ENCODE measurements at places on chromosomes 5 and 9.

DNA sequence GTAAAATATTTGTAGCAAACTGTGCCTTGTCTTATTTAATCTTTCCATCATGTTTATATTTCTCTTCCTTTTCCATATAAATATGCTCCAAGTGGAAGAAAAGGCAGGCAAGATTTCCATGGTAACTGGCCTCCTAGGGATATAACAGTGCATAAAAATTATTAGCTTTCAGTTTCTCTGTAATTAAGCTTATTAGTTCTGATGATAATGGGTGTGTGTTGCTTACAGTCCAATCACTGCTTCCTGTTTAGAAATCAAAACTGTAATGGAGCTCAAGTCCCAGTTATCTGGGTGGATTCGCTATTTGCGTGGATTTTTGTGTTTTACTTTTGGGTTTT lies 213.0 kb downstream of the PJA2 start:
- DNase-seq, result no peak

- no peak for DNase-seq
These were observed 3.1 kb downstream of the CXXC5 start for GRCh38 chr5:139651043-139651834.

DNA sequence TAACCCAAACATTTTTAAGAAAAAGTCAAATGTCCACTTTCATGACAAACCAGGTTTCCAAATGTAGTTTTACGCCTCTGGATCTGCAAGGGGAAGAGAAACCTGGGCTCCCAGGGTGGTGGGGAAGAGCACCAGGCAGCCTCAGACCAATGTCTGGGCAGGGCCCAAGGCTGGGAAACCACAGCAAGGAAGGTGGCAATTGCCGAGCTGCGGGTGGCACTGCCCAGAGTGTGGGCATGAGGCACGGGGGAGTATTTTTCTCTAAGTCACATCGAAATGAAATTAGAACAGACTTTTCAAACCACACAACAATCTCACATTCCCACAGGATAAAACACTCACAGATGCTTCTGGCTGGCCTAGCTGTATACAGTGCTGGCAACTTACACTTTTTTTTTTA lies 32.6 kb upstream of the RASGEF1C start:
- no peak for DNase-seq

DNA sequence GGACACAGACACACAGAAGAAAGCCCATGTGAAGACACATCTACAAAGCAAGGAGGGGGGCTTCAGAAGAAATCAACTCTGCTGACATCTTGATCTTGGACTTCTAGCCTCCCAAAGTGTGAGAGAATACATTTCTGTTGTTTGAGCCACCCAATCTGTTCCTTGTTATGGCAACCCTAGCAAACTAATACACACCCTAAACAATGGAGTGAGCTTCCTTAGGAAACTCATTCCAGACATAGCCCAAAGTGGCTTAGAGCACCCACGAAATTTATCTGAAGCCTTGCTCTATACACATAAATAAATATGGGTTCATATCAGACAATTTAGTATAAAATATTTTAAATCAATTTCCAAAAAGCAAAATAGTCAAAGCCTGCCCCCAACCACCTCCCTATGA lies 7.6 kb upstream of the TBC1D2 start:
- DNase-seq, result no peak

DNA sequence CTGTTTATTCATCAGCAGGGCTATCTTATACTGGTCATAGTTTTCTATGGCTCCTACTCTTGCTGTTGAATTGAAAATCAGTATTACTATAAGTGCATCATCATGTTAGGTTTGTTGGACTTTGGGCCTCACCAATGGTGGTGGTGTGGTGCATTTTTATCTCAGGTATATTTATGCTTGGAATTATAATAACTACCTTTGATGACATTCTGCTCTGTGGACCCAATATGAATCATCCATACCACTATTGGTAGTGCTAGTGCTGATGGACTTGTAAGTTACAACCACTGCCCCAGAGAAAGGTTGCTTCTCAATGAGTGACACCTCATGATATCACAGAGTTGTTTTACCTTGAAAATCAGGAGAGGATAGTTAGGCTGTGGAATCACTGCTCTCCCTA lies 28.0 kb downstream of the IL9 start:
- DNase-seq, result no peak

DNA sequence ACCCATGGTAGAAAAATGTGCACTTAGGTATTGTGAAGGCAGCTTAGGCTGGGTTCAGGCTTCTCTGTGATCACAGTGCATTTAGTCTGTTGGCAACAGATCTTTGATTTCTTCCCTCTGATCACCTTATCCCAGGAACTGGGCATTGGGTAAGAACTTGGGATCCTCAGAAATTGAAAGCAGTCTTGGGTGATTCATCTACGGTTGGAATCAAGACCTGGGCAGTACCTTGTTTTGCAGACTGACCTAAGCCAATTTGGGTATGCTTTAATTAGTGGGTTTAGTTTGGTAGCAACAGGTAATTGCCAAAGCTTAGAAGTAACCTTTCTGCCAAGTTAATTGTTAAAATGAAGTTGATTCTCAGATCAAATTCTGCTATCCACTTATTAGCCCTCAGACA lies 17.8 kb downstream of the ENTREP1 start:
- DNase-seq, result no peak

- DNase-seq, result no peak
These were observed 200.8 kb downstream of the CRB2 start for GRCh38 chr9:123556464-123557435.

GRCh38 chr5:154779105-154779504 lies 23.9 kb downstream of the LARP1 start:
- DNase-seq, result no peak

Measured in activated CD8-positive, alpha-beta memory T cell treated with anti-CD3 and anti-CD28 coated beads, Interleukin-2, amount 50 U/mL, for 48 hours (primary cell).